T-helper 9 cell (primary cell): ENCODE measurements at places on chromosomes 6 and 20.

GRCh38 chr6:53646606-53647005, 18.9 kb downstream of the KLHL31 start:
- DNase-seq: no peak

DNA sequence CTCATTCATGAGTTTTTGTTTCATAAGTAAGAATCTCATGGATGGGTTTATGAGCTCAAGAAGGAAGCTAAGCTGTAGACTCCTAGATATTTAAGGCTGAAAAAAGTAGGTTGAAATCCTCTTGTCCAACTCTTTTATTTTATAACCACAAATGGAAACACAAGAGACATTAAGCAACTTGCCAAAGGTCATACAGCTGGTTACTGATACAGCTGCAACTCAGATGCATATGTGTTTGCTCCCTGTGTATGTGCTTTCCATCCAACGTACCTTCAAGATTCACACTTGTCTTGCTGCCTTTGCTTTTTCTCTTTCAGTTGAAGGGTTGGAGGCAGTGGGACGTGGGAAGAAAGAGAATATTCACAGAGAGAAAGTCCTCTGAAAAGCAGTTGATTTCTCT, 153.5 kb upstream of the STMND1 start:
- no peak for DNase-seq

DNA sequence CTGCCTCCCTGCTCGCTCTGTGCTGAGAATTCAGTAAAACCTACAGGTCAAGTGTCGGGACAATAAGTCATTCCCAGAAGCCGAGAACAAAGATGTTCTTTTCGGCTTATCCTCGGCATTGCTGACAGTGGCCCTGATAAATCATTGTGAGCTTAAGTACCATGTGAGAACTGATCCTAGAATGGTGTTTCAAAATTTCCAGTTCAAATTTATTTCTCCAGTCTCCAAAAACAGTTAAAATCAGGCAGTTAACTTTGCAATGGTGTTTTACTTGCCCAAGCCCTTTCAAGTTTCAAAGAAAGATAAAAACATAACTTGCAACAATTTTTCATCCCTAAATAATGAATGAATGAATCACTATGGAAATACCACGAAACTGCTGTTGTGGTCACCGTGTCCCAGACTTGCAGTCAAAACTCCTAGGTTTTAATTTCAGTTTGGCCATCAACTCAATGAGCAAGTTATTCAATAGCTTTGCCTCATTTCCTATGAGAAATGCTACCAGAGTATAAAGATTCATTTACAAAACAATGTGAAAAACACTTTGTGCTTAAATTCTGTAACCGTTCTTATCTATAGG, 4.3 kb downstream of the ATP5F1E start:
- no peak for DNase-seq

- DNase-seq: no peak
Measured at GRCh38 chr20:36736451-36737182, 9.3 kb downstream of the NDRG3 start.

DNA sequence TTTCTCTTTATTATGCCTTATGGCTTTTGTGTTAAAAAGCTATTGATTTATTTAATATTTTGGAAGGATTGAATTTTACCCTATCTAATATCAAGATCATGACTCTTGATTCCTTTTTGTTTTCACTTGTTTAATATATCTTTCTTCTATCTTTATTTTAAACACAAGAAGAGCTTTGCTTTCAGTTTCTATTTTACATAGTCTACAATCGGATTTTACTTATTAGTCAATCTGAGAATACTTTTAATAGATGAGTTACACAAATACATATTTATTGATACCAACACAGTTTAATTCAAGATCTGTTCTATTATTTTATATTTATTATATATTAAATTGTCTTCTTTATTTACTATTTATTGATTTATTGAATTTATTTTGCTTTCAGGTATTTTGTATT, 218.8 kb downstream of the ESR1 start:
- no peak for DNase-seq

DNA sequence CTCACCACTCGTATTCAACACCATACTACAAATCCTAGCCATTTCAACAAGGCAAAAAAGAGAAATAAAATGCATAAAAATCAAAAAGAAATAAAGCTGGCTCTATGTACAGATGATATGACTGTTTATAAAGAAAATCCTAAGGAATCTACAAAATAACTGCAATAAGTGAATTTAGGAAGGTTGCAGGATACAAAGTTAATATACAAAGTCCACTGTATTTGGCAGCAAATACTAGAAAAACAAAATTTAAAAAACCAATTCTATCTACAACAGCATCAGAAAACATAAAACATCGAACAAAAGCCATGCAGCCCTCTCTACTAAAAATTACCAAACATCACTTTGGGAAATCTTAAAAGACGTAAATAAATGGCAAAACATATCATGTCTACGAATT, 47.6 kb downstream of the RANBP9 start:
- no peak for DNase-seq

DNA sequence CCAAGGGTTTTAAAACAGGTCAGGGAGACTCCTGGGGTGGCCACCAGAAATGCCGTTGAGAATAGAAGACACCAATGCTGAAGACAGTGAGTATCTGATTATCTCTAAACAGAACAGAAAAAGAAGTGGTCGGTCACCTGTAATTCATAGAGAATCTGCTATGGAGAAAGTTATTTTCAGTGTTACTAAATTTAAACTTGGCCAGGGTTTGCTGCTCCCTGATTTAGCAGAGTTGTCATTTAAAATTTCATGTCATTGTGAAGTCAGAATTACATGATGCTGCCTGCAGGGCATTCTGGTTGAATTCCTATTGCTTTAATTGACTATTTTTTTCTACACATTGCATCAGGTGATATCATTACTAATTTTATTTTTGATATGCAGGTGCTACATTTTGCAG, 114.1 kb downstream of the HS3ST5 start:
- DNase-seq: no peak

DNA sequence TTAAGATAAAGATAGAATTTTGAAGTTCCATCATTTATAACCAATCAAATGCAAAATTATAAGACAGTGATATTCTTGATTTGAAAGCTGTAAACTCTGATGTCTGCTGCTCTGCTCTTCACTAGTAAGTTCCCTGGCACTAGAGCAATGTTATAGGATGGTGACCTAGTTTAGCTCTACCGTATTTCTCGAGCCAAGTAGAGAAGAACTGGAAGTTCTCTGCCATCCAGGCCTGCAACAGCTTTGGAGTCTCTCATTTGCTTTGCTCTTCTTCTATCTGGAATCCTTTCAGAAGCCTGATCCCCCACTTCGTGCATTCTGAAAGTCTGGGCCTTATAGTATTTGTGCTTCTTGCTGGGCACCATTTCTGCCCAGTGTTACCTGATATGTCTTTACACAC, 100.3 kb downstream of the PLCB1 start:
- DNase-seq: no peak

DNA sequence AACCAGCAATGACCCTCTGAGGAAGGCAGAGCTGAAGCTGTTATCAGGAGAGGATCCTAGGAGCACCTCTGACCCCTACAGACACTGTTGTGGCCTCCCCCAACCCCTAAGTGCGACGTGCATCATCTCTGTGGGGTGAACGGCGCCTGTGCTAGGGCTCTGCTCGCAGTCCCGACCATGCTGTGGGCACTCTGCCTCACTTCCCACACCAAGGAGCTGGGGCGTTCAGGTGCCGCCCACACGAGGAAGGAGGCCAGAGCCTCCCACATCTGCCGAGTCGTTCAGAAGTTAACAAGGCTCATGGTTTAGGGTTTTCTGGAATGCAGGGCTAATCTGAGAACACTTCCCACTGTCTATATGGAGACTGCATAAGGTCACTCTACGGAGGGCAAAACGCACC, 62.1 kb downstream of the GINS1 start:
- no peak for DNase-seq

DNA sequence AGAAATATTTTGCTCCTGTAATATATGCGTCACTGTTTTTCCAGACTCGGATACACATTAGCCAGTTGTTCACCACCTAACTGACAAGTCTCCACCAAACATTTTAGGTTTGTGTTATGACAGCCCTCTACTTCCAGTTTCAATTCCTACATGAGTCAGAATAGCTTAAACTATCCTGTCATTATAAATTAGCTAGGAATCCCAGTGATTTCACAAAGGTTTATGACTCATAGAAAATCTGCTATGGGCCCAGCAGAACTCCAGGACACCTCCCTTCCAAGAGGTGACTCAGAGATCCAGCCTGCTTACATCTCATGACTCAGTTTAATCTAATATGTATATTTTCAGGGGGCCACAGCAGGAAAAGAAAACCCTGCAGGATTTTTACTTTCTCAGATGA, 17.4 kb upstream of the PLCB4 start:
- DNase-seq: no peak

- no peak for DNase-seq
Measured at GRCh38 chr6:1316489-1316971, 4.6 kb downstream of the FOXQ1 start.

GRCh38 chr6:53930330-53930729, 135.5 kb downstream of the LRRC1 start:
- no peak for DNase-seq

DNA sequence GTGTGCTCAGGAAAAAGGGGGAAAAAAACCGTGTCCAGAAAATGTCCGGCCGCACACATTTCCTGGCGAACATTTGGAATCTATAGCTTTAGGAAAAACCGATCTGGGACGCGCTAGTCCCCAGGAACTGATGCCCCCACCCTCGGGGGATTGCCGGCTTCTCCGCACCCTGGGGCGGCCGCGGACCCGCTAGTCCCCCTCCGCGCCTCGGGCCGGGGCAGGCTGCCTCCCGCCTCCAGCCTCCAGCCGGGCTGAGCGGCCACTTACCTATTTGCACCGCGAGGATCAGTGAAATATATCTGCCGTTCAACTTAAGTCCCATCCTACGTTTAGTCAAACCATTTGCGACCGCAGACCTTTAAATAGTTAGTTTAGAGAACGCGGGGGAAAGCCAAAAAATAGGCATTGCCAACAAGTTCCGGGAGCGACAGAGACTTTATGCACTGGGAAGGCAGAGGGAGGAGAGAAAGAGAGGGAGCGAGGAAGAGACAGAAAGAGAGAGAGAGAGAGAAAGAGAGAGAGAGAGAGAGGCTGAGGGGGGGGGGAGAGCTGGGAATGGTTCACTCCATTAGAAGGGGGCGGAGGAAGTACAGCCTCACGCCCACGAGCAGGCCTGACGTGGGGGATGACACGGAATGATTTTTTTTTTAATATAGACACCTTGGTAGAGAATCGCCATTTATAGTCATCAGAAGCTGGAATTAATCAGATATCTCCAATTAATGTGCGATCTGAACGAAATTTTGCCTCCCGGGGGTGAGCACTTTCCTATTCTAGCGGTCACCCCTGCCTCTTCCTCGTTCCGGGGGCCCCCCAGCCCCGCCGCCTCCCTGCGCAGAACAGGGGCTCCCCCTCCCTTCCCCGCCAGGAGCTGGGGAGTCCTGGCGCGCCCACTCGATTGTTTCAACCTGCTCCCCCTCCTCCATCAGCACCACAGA, at the start of gene NRN1:
NRN1 (minus strand) TSS at position 498 of the 938 bp plus-strand sequence; CDS start at position 322, 176 bp downstream.
- DNase-seq: no peak
